ENCODE measurements at places on chromosomes 2 and 18. TPM values are rescaled to one million over a fixed set of nuclear protein-coding genes. Genes with fewer than 3 reads are reported as not detected.

GRCh38 chr2:222627764-222628163, 28.1 kb downstream of the FARSB start:
- DNase-seq, result no peak

ITGB6 gene
- 36.7 TPM for polyA plus RNA-seq

CRYBA2 gene
- polyA plus RNA-seq, result not detected

DNA sequence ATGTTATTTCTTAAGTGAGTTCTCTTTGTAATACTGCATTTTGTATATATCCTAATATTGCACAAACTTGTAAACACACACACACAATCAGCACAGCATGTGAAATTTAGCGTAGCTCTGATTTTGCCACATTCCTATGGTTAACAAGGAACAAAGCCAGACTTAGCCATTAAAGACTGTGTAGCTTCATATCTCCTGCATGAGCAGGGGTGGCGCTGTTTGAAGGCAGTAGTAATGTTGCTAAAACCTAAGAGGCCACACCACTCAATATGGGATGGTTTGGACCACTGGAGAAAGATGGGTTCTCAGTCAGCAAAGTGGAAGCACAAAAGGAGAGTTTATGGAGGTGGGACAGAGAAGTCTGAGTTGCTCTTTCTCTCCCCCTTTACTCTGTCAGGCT, 61.1 kb upstream of the RND3 start:
- DNase-seq, result no peak

- DNase-seq, result no peak
These were observed 829.1 kb upstream of the CNTNAP5 start for GRCh38 chr2:123195957-123196356.

SLC9A2 gene
- polyA plus RNA-seq, result 0.54 TPM

DNA sequence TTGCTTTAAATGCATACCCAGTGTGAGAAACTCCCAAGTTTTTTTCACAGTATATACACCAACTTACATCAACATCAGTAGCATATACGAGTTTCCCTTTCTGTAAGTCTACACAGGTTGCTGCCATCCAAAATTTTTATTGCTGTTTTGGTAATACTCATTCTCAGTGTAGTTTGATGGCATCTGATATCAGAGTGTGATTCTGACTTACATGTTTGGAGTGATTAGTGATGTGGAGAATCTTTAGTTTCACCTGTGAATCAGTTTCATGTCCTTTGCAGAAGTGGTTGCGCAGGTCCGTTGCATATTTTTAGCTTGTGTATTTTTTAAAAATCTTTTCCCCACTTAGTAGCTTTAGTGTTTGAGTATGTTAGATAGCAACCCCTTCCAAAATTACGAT, 50.1 kb downstream of the CCDC74A start:
- no peak for DNase-seq

DNA sequence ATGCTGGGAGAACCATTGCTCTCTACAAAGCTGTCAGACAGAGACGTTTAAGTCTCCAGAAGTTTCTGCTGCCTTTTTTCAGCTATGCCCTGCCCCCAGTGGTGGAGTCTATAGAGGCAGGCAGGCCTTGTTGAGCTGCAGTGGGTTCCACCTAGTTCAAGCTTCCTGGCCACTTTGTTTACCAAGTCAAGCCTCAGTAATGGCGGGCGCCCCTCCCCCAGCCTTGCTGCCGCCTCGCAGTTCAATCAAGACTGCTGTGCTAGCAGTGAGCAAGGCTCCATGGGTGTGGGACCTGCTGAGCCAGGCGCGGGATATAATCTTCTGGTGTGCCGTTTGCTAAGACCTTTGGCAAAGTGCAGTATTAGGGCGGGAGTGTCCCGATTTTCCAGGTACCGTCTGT, 52.7 kb upstream of the SCYGR2 start:
- DNase-seq, result no peak

CCNT2 gene
- polyA plus RNA-seq, result 33.6 TPM

KLHL41 gene
- 2,863 TPM for polyA plus RNA-seq

GRCh38 chr2:41400088-41400665, 647.6 kb upstream of the PKDCC start:
- peak; percentile 25 for DNase-seq

GRCh38 chr18:27225947-27226481, 40.9 kb upstream of the CHST9 start:
- DNase-seq, result no peak

GRCh38 chr2:96768083-96768561, 7.4 kb downstream of the CNNM4 start:
- DNase-seq, result no peak

- peak; percentile 40 for DNase-seq
These were observed 301.3 kb upstream of the ID2 start for GRCh38 chr2:8380566-8380965.

GRCh38 chr2:55842046-55842445, 81.5 kb downstream of the EFEMP1 start:
- DNase-seq, result no peak

DNA sequence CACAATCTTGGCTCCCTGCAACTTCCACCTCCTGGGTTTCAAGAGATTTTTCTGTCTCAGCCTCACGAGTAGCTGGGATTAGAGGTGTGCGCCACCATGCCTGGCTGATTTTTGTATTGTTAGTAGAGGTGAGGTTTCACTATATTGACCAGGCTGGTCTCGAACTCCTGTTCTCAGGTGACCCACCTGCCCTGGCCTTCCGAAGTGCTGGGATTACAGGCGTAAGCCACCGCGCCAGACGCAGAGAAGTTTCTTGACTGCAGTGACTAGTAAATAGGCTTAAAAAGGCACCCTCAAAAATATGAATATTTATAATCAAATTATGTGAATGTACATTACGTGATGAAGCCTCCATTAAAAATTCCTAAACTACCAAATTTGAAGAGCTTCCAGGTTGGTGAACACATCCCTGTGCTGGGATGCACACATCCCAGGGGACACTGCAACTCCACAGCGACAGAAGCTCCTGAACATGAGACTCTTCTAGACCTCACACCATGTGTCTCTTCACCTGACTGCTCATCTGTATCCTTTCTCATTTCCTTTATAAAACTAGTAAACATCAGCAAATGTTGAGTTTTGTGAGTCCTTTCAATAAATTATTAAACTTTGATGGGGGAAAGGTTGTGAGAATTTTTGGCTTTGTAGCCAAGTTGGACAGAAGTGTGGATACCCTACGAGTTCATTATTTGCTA, 203.3 kb upstream of the SPOPL start:
- DNase-seq, result no peak

DNA sequence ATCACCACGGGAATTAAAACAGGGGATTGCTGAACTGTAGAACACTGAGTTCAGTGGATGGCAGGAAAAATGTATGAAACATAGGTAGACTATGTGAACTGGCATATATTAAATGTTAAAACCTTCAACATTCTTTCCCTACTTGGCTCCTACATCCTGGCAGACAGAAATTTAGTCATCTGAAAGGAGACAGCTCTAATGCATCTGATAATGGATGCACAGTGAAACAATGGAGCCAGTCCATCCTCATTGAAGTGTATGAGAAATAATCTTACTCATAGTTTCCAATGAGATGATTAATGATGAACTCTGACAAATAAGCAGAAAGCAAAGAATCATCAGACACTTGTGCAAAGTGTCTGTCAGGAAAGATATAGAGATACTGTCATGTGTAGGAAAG, 1629.7 kb upstream of the TMEFF2 start:
- DNase-seq, result no peak

GRCh38 chr2:232542715-232543467, 3.4 kb downstream of the CHRNG start:
- DNase-seq, result no peak

GRCh38 chr2:19743641-19744040, 158.1 kb downstream of the TTC32 start:
- DNase-seq, result no peak

GRCh38 chr2:220930271-220931076, 641.6 kb downstream of the EPHA4 start:
- DNase-seq, result peak; percentile 16

GRCh38 chr18:32911660-32912284, 138.9 kb upstream of the KLHL14 start:
- DNase-seq, result peak; percentile 83

SLC38A11 gene
- polyA plus RNA-seq, result 0.49 TPM

DNA sequence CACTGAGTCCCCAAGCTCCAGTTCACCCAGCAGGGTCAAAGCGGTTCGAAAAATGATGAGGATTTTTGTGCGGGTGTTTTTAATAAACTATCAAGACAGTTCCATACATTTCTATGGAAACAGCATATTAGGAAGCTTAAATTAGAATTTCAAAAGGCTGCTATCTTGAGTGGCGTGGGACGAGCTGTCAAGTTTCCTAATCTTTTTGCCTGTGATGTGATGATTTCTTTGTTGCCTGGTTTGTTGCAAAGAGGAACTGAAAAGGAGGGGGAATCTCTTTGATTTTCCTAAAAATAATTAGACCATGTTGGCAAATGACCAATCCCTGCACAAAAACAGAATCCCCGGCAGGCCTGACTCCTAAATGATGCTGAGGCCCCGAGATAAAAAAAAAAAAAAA, 66.1 kb upstream of the ATG16L1 start:
- no peak for DNase-seq

- DNase-seq, result no peak
These were observed 74.8 kb downstream of the EMX1 start for GRCh38 chr2:72991980-72992733.

BCL11A gene
- polyA plus RNA-seq, result 2.8 TPM

DNA sequence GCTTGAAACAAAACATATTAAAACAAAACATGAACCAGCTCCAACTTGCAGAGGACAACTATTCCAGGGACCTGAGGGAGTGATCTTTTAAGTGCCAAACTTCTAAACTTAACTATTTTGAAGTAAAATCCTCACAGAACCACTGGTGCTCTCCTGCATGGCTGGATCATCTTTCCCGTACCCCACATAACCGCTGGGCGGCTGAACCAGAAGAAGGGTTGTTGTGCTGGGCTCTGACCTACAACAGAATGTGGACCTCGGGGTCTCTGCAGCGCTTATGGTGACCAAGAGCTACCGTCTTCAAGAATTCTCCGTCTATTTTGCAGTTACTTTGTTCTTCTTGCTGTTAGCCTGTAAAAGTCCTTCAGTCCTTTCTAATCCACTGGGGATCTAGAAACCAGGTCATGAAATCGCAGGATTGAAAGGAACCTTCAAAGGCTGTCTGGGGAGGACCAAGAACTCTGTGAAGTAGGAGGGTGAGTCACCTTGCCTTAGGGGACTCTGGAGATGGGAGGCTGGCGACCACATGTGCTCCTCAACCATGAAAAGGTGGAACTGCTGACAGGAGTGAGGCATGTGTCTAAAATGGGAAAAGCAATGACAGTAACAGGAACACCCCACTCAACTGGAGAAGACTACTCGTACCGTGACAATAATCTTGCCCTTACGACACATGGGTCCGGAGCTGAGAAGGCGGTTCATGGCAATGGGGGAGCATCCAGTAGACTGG, 46.6 kb downstream of the HDLBP start:
- no peak for DNase-seq

- peak; percentile 38 for DNase-seq
These were observed 69.7 kb upstream of the ZNF516 start for GRCh38 chr18:76564655-76565237.

CGREF1 gene
- polyA plus RNA-seq, result 1.6 TPM

C2orf68 gene
- 48.4 TPM for polyA plus RNA-seq

ST3GAL5 gene
- 32.8 TPM for polyA plus RNA-seq

DNA sequence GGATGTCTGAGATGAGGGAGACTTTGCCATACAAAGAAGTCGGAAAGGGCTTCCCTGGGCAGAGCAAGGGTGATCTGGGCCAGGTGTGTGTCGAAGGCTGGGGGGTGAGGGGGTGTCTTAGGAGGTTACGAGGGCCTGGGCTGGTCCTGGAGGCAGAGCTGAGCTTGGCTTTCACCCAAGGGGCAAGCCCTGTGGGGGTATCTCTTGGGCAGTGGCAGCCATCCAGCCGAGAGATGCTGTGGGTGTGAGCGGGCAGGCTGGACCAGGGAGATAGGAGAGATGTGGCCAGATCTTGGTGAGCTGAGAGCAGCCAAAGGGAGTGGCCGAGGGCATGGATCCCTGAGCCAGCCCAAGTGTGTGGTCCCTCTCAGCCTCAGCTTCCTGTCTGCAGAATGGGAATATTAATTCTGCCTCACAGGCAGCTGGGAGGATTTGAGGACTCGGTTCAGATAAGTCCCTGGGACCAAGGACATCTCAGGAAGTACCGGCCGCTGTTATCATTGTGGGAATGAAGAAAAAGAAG, 33.0 kb downstream of the MAL start:
- no peak for DNase-seq

- DNase-seq, result no peak
These were observed 257.6 kb upstream of the RAB6C start for GRCh38 chr2:129721846-129722245.

DNA sequence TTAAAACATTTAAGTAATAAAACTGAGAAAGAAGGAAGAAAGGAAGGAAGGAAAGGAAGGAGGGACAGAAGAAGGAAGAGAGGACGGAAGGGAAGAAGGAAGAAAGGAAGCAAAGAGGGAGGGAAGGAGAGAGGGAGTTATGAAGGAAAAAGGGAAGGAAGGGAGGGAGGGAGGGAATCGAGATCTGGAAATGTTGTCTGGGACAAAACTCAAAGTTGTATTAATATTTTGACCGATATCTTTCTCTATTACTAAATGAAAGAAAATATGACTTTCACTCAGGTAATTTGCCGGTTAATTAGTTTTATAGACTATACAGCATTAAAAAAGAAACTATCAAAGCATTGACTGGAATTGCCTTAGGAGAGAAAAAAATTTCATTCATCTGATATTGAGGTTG, 44.4 kb downstream of the G6PC2 start:
- no peak for DNase-seq

DNA sequence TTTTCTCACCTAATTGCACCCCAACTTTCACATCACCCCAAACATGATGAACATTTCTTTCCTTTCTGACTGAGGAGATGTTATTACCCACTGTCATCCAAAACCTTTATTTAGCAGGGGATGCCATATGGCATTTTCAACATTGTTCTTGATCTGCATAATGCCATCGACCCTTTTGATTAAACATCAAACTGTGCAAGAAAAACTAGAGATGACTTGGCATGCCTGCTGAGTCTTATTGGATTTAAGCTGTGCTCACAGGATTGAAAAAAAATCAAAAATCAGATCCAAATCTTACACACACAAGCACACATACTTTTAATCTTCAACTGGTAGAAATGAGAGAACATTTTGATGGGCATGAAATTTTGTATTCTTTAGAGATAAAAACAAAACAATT, 536.0 kb downstream of the TMX3 start:
- DNase-seq, result no peak

- no peak for DNase-seq
These were observed 325.6 kb downstream of the NR4A2 start for GRCh38 chr2:156006721-156007618.

All from muscle of leg (tissue), 16 donors.